ENCODE measurements at places on chromosomes 6 and 20.

GRCh38 chr6:51387907-51388306, 569.2 kb downstream of the TFAP2B start:
- no peak for DNase-seq

DNA sequence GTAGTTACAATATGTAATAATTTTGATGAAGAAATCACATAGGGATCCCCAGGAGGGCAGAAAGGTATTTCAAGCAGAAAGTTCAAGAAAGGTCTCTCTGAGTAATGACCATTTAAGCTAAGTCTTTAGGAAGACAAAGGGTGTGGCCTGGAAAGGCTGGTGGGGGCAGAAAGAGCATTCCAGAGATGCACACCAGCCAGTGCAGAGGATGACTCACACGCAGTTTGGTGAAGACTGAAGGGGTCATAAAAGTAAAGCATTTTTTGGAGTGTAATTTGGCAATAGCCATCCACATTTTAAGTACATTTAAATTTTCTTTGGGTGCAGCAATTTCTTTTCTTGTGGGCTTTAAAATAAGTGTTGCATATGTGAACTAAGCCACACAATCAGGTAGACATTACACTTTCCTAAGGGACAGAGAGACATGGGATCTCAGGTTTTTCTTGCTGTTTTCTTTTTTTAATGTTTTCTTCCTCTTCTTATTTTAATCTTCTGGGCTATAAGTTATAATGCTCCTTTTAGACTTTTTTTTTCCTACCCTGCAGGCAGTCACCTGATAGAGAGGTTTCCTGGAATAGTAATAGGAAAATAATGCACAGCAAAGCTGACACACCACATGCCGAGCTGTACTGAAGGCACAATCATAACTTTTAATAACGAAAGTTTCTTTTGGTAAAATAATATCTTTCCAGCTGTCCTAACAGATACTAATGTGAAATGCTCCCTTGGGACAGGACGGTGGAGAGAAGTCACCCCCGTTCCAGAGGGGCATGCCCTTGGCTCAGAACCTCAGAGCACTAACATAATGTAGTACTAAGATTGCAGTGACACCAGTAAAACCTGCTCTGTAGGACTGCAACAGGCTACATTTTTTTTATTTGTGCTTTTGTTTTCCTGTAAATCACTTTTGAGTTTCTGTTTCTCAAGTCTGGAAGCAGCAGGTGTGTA, 49.6 kb upstream of the PTPRK start:
- no peak for DNase-seq

- DNase-seq: no peak
Measured at GRCh38 chr6:86016567-86016966, 373.9 kb upstream of the SYNCRIP start.

- no peak for DNase-seq
Measured at GRCh38 chr6:12481850-12482249, 191.7 kb downstream of the EDN1 start.

DNA sequence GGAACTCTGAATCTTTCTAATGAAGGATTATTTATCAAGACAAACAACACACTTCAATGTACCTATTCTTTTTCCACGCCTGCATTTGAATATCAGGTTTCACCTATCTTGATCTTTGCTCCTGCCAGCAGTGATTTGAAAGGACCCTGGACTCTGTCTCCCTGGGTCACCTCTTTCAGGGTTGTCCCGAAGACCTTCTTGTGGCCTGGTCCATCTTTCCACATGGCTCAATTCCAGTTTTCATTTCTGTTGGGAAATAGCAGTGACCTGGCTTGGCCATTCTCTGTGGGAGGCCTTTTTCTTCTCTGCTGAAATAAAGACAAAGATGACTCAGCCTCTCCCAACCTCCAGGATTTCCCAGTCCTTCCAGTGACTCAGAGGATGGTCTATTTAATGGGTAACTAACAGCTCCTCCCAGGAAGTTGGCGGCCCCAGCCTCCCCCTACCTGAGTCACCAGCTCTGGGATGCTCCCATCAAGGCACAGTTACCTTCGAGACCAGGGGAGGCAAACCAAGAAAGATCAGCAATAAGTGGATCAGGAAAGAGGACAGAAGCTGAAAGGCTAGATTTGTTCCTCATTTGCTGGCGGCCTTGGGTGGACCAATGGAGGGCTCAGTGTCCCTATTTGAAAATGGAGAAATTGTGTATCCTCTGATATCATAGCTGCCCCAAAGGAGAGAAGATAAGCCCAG, 120.2 kb upstream of the RNF24 start:
- no peak for DNase-seq

GRCh38 chr6:123986938-123987337, 183.3 kb downstream of the NKAIN2 start:
- no peak for DNase-seq

GRCh38 chr6:73388800-73389512, 5.7 kb upstream of the DDX43 start:
- DNase-seq: no peak

DNA sequence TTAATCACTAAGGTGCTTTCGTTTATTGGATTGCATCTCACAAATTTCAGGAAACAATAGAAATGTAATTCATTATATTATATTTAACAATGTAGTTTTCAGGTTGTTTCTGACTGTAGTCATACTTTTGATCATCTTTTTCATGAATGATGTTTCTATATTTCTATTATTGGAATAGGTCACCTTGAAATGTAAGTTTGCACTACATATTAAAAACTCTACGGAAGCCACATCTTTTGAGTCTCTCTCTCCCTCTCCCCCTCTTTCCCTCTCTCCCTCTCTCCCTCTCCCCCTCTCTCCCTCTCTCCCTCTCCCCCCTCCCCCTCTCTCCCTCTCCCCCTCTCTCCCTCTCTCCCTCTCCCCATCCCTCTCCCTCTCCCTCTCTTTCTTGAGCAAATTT, 131.3 kb upstream of the FBXL4 start:
- DNase-seq: no peak

GRCh38 chr6:45966797-45967196, 48.9 kb downstream of the CLIC5 start:
- DNase-seq: no peak

- DNase-seq: no peak
Measured at GRCh38 chr6:169805242-169805838, 53.9 kb downstream of the ERMARD start.

DNA sequence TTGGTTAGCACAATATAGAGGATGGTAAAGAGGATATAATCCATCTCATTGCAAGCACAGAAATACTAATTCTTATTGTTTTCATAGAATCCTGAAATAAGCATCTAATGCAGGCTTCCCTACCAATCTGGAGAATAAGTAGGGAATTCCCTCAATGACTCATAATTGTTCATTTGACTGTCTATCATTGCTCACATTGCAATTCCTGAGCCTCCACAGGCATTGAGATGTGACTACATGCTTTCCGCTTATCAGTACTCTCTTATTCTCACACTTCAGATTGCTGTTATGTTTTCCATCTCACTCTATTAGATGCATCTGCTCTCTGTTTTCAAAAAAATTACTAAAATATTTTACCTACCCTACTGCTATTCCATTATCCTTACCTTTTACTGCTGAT, 216.2 kb upstream of the PRSS16 start:
- no peak for DNase-seq
